Skin of body (tissue), 3 donors: ENCODE measurements at places on chromosomes 7 and 10.

DNA sequence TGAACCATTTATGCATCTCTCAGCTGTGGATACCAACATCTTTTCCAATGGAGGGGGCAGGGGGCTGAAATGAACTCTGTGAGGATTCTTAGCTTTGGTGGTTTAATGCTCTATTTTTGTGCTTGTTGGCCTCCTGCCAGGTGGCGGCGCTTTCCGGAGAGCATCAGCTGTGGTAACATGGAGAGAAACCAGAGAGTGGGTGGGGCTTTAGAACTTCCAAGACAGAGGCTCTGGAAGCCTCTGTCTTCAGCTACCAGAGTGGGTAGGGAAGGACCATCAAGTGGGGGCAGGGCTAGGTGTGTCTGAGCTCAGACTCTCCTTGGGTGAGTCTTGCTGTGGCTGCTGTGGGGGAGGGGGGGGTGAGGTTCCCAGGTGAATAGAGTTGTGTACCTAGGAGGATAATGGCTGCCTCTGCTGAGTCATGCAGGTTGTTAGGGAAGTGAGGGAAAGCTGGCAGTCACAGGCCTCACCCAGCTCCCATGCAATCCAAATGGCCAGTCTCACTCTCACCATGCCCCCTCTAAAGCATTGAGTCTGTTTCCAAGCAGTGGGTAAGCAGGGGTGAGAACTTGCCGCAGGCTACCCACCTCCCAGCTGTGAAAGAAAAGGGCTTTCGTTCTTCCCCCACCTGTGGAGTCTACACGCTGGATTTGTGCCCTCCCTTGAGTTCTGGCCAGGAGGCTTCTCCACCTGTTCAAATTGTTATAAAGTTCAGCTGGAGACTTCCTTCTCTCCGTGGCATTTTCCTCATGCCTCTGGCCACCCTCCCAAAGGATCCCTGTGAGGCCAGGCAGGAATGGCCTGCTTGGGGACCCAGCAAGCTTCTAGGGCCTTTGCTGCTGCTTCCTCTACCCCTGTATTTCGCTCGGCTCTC is 527.0 kb downstream of the NEBL start:
- no peak for DNase-seq

DNA sequence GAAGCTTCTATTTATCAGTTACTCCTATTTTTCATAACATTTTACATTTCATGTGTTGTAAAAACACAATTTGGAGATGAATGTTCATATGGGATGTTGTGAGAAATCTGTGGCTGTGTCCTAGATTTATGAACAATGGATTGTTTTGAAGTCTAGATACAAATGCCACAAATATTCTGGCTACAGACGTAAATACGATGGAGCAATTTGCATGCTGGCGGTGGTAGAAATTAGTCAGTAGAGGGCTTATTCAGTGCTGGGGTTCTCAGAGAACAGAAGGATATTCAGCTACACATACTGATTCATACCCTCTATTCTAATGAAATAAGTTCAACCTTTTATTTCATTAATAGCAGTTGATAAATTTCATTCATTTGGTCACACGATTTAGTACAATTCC is 48.8 kb downstream of the PLPP4 start:
- no peak for DNase-seq

DNA sequence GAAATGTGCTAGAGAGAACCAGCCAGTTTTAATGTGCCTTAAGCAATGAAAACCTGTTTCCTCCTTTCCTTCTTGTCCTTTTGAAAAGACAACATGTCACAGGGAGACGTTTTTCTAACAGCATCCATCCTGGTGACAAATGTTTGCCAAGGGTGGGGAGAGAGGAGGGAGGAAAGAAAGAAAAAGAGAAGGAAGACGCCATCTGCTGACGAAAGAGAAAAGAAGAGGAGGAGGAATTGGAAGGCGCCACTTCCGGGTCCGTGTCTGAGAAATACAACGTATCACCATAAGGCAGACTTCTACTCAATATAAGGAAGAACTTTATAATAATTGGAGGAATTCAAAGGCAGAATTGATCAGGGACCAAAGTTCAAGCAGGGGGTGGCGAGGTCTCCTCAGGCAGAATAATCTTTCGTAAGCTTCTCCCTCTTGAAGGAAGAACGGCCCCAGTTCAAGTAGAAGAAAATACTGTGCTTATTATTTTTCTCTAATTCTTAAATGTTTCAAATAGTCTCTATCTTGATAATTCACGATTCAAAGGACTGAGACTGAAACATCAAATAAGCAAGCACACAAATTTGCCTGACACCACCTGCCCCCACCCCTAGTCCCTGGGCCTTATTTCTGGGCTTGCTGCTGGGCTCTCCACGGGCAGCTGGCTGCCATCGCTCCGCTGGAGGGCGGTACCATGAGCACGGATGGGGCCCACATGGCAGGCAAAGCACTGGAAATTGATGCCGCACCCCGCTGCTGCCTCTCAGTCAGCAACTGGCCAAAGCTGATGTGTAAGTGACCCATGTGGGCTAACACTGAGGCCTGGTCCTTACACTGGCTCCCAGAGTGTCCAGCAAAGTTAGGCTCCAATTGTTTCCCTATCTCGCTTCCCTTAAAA is 273.7 kb upstream of the KLF14 start:
- DNase-seq: peak; percentile 73

- no peak for DNase-seq
Measured at GRCh38 chr7:72063330-72063729, 348.8 kb downstream of the CALN1 start.

GRCh38 chr7:336810-337566 is 47.0 kb downstream of the FOXL3 start:
- DNase-seq: no peak

- no peak for DNase-seq
Measured at GRCh38 chr10:70660722-70661121, 11.6 kb upstream of the ADAMTS14 start.

DNA sequence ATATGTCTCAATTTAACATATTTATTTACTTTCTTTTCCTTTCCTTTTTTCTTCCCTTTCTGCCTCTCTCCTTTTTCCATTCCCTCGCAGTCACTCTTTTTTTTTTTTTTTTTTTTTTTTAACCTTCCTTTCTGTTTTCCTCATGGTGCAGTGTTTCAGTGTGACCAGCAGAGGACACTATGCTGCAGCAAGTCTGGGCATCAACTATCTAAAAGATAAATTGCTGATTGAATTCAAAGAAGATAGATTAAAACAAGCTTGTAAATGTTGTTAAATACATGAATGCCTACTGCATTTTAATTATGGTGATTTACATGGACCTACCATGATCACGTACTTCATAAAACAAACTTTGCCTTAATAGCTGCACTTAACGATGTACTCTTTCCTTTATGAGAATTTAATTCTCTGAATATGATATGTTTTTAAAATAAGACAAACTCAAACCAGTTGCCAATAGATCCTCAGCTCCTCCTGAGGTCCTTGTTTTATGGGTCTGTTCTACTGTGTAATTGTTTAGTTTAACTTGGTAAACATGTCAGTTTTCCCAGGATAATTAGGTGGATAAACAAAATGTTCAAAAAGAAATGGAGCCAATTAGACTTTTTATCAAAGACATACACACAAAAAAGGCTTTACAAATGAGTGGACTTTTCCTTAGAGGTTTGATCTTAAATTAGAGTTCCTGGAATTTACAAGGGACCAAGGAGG is 101.0 kb upstream of the AGR3 start:
- peak; percentile 63 for DNase-seq

DNA sequence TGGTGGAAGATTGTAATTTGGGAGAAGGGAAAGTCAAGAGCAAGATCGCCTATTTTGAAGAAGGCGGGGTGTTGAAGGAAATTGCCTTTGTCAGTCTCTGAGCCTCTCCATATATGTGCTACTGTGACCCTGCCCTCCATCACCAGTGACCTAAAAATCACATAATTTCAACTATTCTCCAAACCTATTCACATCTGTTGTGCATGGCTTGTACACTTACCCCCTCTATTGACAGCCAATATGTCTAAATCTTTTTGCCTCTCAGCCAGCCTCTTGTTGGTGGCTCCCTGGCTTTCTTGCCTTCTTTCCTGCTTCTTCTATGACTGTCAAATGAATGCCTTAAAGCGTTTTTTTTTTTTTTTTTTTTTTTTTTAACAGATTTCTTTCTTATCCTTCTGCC is 295.6 kb downstream of the AUTS2 start:
- DNase-seq: peak; percentile 33

DNA sequence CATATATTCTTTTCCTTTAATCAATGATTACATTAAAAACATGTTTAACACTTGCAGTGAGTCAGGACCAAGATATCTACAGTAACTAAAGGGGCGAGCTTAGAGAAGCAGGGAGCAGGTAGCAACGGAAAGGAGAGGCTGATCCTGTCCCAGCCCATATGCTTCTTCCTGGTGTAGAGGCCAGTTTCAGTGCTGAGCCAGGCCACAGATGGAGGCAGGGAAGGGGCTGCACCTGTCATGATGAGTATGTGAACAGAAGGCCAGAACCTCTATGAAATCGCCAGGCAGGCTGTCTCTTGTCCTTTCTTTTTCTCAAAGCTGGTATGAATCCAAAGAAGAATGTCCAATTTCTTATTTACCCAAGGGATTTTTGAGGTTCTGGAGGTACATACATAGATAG is 16.3 kb downstream of the REEP3 start:
- no peak for DNase-seq

- DNase-seq: no peak
Measured at GRCh38 chr7:70634610-70635068, 497.3 kb upstream of the GALNT17 start.

DNA sequence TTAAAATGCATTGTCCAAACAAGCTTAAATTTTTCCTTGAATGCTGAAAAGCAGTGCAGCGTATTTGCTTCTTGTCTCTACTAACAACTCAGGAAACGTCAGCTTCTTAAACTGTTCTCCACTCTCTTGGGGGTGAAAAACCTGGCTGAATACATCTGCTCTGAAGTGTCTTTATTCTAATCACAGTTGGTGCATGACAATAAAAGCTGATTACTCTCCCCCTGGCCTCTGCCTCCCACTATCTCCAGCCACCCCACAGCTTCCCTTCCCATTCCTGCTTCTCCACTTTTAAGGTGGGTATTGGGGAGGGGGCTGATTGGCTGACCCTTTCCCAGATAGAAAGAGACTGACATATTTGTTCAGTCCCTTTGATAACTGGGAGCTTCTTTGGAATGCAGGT is 456.0 kb downstream of the SORCS1 start:
- no peak for DNase-seq

GRCh38 chr7:128933180-128933891 is 4.4 kb upstream of the IRF5 start:
- peak; percentile 5 for DNase-seq

DNA sequence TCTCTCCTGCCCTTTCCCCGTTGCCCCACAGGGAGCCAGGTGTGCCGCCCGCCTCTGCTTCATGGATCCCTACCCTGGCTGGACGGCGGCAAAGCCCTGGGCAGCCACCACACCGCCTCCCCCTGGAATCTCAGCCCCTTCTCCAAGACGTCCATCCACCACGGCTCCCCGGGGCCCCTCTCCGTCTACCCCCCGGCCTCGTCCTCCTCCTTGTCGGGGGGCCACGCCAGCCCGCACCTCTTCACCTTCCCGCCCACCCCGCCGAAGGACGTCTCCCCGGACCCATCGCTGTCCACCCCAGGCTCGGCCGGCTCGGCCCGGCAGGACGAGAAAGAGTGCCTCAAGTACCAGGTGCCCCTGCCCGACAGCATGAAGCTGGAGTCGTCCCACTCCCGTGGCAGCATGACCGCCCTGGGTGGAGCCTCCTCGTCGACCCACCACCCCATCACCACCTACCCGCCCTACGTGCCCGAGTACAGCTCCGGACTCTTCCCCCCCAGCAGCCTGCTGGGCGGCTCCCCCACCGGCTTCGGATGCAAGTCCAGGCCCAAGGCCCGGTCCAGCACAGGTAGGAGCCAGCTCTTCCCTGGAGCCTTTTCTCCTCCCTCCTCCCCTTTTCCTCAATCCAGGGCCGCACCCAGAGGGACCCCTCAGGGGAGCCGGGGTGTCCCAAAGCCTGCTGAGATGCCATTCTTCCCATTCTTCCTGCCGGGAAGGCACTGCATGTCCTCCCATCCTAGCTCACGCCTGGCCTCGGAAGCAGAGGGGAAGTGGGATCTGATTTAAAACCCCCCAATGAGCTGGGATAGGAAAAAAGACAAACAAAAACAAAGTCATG is 4.0 kb downstream of the GATA3 start:
- DNase-seq: no peak

DNA sequence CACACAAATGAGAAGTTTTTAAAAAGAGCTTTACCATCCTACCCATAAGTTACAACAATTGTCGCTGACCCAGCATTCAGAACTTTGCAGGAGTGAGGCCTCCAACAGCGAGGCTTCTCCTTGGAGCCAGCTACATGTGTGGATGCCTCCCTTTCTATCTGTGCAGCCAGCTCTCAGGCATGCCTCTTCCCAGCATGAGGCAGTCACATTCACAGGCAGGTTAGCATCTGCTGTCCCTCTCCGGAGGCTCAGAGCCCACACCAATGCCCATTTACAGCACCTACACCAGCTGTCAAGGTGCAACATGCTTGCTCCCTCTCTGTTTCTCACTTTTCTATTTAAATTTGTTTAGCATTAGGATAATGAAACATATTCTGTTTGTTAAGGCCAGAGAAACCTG is 278.7 kb upstream of the PODXL start:
- DNase-seq: no peak

- DNase-seq: no peak
Measured at GRCh38 chr10:86440874-86441843, 74.6 kb upstream of the GRID1 start.

GRCh38 chr10:30980951-30981616 is 50.6 kb downstream of the ZNF438 start:
- DNase-seq: peak; percentile 24

DNA sequence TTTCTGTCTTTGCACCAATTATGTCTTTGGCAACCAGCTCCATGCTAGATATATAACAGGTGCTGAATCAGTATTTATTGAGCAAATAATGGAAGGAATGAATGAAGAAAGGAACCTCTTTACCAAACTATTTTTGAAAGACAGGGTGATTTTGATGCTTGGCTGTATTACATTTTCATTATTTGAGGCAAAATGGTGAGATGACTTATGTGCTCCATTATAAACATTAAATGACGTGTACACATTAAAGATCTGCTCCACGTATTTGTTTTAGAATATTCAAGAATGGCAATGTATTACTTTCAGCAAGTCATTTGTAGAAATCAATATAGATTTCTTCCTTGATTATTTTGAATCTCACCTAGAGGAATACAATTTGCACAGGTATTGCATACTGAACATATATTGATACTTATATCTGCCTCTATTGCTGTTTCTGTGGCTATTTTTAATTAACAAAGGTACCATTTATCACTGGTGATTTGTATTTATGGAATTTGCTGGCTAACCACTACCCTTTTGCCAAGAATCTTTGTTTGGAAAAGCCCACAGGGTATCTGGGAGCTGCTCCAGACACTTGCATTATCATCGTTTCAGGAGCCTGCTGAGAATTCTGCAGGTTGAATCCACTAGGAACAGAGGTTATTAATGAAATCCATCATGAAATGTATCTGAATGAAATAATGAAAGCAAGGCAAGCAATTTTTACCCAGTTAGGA is 92.2 kb downstream of the SEMA3C start:
- no peak for DNase-seq

GRCh38 chr7:129417073-129417472 is 17.2 kb upstream of the STRIP2 start:
- DNase-seq: no peak
